Muscle of back (tissue), 13 donors: ENCODE measurements at places on chromosomes 6 and 20. TPM values are rescaled to one million over a fixed set of nuclear protein-coding genes. Genes with fewer than 3 reads are reported as not detected.

The C6orf52 gene
- 2.0 TPM for polyA plus RNA-seq

The ZBTB2 gene
- polyA plus RNA-seq, result 12.7 TPM

The DEFB124 gene
- 0.59 TPM for polyA plus RNA-seq

GRCh38 chr6:34129753-34130152 is 16.1 kb downstream of the GRM4 start:
- DNase-seq, result no peak

DNA sequence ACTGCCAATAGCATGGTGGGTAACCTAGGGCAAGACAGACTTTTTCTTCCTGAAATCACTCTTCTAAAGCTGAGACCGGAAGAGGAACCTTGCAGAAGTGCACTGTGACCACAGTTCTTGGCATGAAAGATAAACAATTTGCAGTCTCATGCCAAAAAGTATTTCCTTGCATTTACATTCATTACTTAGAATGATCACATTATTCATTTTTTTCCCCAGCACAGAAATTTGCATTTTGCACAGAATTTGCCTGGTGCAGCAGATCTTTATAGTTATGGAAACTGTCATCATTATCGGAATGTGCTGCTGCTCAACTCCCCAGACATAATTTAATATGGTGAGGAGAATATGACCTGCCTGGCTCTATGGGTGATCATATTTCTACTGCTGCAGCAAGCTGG is 42.2 kb upstream of the EDN3 start:
- no peak for DNase-seq

DNA sequence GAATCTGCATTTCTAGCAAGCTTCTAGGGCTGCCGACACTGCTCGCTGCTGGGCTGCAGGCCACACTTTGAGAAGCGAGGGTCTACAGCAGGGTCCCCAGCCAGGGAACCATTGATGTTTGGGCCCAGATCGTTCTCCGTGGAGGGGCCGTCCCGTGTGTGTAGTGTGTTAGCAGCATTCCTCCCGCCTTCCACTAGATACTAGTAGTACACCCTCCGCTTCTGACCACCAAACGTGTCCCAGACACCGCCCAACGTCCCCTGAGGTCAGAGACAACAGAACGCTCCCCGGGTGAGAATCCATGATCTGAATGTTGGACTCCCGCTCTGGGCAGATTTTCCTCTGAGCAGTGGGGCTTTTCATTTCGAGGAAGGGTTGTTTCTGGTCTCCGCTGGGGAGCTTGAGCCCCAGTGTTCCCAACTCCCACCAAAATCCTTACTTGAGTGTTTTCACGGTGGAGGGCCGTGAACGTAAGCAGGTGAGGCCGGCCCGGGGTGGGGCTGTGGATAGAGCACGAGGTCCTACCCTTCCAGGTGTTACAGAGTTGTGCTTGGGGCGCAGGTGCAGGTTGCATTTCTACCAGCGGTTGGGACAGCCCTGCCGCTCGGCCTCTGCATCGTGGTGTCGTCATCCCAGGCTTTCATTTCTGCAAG is 124.6 kb downstream of the SYCP2 start:
- DNase-seq, result no peak

DNA sequence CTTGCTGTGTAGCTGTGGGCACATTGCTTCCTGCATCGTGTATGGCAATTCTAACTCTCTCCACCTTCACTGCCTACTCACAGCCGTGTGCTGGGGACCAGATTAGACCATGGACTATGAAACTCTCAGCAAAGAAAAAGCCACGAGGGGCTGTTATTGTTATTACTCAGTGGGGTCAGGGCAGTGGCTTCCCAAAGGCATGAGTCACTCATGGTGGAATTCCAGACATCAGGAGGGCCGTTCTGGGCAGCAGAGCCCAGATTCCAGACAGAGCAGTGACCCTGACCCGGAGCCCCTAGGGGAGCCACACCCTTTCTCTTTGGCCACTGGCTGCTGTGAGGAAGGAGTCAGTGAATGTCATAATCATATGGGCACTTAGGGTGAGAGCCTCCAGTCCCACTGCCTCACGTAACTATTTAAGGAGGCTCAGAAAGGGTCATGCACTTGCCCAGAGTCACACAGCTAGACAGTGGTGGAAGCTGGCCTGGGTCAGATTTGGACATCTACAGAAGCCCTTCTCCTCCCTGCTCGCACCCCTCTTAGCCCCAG is 22.2 kb upstream of the CCN5 start:
- DNase-seq, result peak; percentile 84

DNA sequence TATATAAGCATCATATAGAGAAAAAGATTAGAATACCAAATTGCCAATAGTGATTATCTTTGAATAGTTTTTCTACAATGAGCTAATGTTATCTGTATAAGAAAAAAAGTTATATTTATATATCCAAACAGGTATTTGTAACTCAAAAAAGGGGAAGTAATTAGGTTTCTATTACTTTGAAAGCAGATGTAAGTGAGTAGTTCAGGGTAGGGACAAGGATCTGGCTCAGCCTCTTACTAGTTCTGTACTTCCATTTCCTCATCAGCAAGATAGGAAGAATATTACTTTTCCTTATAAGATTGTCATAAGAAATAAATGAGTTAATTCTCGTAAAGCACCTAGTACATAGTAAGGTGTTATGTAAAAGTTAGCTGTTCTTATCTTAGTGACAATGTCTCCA is 32.2 kb downstream of the AHI1 start:
- no peak for DNase-seq

DNA sequence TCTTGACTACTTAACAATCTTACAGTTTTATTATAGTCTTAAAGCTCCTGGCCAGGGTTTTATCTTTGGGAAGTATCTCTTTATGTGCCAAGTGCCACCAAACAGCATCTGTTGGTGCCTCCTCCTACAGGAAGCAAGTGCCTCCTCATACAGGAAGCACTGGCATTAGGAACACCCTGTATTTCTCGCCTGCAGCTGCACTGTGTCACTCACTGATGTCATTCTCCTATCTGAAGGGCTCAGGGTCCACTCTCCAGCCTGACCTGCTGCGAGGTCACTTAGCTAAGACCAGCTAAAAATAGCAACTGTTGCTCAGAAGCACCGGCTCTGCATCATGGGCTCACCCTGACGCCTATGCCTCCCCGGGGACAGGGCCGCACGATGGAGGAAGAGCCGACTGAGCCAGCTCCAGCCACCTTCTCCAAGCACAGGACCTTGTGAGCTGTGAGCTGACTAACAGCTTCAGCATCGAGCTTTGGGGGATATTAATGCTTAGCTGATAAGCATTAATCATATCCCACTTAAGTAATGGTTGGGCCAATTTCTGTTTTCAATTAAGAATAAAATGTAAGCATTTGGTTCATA is 66.3 kb upstream of the CD93 start:
- DNase-seq, result peak; percentile 51
